ENCODE measurements at places on chromosomes 2 and 18.
A peak's percentile ranks its signal among the peaks of the same experiment; 100 is the strongest.

DNA sequence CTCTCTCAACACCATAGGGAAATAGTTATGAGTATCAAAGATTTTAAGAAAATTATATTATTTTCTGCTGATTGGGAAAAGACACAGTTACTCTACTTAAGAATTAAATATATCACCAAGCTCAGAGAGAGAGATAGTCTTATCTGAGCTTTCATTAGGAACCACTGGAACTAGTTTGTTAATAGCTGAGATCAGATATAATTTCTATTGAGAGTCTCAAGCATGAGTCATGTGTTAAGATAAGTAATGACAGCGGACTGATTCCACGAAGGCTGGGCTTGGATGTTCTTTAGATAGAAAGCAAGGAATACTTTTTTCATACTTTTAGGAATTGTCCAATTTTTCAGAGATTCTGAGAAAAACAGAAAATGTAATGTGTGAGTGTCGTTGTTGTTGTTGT lies 44.4 kb upstream of the RBM44 start:
- DNase-seq, result no peak

DNA sequence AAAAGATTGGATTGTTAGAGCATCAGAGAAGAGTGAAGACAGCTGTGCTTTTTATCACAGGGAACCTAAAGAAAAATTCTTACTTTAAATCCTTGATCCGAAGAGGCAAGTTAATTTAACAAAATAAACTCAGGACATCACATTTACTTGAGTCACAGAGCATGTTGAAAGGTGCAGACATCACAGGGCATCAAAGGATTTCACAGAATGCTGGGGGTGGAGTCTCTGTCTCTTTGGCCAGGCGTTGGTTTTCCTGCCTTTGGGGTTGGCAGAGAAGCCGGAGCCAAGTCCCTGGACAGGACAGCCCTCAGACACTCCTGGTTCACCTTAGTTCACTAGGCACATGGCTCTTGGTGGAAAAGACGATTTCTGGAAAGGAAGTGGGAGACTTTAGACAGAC lies 56.3 kb downstream of the SH3RF3 start:
- DNase-seq, result peak; percentile 69

- no peak for DNase-seq
These were observed 339.4 kb upstream of the TNP1 start for GRCh38 chr2:217199255-217199630.

DNA sequence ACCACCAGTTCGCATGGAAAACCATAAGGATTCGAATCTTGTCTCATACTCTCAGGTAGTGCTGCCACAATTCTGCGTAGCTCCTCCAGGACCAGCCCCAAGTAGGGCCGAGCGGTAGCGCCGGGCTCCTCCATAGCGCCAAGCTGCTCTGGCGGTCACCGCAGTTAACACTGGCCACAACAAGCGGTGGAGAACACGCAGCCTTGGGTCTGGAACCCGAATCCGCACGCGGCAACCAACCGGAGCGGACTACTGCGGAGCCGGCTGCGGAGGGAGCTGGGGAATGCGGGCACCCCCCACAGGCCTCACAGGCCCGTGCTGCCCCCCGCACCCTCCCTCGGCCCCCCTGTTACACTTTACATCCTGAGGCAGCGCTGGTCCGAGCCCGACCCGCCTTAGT lies 531.5 kb downstream of the STK39 start:
- DNase-seq, result no peak

- no peak for DNase-seq
These were observed 764.1 kb upstream of the NXPH2 start for GRCh38 chr2:139544186-139544851.

DNA sequence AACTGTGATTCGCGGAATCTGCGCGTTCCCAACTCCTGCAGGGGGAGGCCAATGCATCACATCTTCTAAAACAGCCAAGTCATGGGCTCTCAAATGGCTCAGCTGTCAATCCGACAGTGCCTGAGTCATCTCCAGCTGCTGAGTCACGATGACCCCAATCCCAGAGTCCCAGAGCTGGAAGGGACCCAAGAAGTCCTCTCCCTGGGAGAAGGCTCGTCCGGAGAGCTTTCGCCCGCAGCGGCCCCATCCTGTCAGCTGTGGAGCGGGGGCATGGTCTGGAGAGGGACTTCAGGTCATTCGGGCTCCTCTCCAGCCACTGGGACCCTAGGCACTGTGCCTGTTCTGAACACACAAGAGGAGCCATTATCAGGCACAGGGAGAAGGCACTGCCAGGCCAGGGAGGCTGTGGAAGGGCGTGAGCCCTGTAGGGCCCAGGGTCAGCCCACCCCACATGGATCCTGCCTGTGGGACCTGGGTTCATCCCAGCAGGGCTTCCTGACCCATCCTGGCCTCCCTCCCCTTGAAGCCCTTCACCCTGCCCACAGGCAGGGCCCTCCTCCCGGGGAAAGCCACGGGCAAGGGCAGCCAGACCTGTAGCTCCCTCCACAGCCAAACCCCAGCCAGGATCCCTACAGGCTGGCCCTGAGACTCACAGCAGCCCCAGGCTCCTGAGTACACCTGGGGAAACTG lies 47.6 kb upstream of the GPC1 start:
- DNase-seq, result peak; percentile 44

GRCh38 chr2:62506421-62506750 lies 391 bp upstream of the TMEM17 start:
- peak; percentile 29 for DNase-seq

DNA sequence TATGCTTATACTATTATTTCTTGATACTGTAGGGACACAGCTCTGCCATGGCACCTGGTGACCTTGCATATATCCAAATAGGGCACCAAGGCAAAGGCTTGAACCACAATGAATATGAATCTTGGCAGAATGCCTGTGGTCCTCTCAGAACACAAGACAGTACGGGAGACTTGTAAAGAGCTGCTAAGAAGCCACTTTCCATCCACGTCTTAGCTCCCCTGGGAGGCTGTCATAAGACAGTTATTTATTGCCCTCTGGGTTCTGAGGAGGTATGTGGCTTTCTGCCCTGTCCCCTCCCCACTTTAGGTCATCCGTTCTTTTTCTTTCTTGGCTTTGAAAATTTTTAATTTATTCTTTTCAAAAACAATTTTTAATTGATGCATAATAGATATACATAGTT lies 29.8 kb upstream of the MRPL33 start:
- no peak for DNase-seq

- DNase-seq, result no peak
These were observed 1.3 kb upstream of the BAZ2B start for GRCh38 chr2:159617646-159618045.

DNA sequence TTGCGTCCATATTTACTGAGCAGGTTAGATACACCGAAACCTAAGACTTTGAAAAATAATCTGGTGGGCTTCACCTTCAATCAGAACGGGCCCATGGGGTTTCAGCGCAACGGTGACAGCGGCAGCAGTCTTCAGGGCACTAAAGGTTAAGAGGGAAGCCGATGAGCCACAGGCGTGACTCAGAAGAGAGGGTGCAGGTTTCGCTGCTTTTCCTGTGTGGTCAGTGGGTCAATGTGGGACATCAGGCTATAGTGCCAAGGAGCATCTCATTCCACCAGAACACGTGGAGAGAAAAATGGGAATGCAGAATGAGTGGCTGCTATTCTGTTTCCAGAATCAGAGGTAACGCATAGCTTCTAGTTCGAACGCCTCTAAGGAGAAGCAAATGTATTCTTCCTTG lies 8.9 kb downstream of the PTGR3 start:
- DNase-seq, result no peak

DNA sequence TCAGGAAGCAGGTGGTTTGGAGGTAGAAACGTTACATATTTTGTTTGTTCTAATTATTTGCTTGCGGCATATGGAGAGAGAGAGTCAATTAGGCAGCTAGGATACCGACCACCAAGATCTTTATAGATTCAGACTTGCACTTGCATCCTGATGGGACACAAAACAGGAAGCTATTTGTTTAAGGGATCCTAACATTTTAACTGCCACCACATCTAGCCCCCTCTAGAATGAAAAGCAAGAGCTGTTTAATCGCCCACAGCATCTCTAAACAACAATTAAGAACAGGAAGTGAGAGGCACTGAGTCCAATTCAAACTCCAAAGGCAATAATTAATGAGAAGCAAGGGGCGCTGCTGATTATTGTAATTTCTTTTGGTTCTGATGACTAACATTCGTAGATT lies 182.0 kb upstream of the LINC00305 start:
- DNase-seq, result no peak

DNA sequence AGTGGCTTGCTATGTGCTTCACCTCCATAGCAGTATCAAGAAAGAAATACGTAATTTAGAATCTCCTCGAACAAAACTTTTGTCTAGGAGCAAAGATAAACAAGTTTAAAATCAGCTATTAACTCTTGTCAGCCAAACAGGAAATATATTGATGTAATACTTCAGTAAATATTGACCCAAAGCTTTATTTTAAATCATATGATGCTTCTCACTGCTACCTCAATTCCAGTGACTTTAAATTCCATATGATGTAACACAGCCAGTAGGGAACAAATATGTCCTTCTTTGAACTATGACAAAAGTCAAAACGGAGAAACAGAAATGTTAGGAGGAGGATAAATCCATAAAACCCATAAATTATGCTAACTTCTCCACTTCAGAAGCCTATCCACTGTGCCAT lies 7.2 kb downstream of the RNF103 start:
- no peak for DNase-seq

DNA sequence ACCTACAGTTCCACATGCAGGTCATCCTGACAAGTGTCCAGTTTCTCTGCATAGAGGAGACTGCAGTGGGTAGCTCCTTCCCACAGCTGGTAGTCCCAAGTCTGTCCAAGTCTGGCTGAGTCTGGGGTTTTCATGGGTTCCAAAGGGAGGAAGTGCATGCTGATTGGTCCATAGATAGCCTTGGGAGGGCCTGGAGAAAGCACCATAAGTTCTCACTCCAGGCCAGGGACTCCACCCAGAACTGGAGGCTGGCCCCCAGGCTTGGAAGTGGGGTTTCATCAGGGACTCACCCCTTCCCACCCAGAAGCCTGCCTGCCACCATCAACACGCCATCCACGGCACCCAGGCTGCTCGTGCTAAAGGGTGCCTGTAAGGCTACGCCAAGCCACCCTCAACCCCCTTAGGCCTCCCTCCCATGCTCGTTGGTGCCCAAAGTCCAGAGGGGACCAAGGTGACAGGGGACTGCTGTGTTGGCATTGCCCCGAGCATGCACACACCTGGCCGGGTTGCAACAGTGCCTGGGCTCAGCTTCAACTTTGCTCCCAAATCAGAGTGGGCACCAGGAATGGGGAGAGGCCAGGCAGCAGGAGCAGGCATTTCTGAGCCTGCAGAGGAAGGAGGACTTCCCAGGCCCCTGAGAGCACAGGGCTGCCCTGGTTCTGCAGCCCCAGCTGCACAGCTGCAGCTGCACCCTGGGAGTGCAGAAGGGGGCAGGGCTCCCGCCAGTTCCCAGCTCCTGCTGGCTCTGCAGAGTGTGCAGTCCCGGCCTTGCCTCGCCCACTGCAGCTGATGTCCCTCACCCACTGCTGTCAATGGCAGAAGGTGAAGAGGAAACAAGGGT lies 116.5 kb upstream of the MAP2 start:
- no peak for DNase-seq

- no peak for DNase-seq
These were observed 503.5 kb upstream of the ZEB2 start for GRCh38 chr2:145023334-145023934.

- no peak for DNase-seq
These were observed 655 bp downstream of the RND3 start for GRCh38 chr2:150486539-150487484.

- DNase-seq, result no peak
These were observed 523.3 kb upstream of the SYT4 start for GRCh38 chr18:43800584-43800983.

- no peak for DNase-seq
These were observed 305.5 kb upstream of the HDAC4 start for GRCh38 chr2:239706367-239706766.

GRCh38 chr2:226183550-226183949 lies 616.1 kb downstream of the IRS1 start:
- DNase-seq, result no peak

DNA sequence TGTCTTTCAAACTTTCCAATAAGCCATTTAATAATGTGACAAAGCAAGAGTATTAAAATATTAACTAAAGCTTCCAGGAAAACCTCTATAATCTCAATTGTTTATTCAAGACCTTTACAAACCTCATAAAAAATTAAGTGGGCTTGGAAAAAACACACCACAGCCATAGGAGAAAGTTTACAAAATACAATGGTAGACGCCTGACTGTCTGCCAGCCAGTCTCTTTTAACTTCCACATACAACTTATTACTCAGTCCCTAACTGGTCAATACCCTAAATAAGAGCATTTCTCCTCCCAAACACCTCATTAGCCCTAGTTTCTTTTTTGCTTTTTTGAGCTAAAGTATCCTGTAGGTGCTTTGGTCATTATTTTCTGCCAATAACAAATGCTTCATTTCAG lies 247.4 kb upstream of the CYP26B1 start:
- DNase-seq, result no peak

- DNase-seq, result no peak
These were observed 2.0 kb upstream of the GNLY start for GRCh38 chr2:85692039-85692645.

GRCh38 chr2:74101574-74102300 lies 46.0 kb downstream of the BOLA3 start:
- DNase-seq, result no peak

GRCh38 chr2:1286929-1287328 lies 126.3 kb upstream of the TPO start:
- no peak for DNase-seq

- DNase-seq, result no peak
These were observed 346.3 kb downstream of the LRATD1 start for GRCh38 chr2:14978845-14979244.

- no peak for DNase-seq
These were observed 511.0 kb upstream of the CDH7 start for GRCh38 chr18:65239787-65240186.

DNA sequence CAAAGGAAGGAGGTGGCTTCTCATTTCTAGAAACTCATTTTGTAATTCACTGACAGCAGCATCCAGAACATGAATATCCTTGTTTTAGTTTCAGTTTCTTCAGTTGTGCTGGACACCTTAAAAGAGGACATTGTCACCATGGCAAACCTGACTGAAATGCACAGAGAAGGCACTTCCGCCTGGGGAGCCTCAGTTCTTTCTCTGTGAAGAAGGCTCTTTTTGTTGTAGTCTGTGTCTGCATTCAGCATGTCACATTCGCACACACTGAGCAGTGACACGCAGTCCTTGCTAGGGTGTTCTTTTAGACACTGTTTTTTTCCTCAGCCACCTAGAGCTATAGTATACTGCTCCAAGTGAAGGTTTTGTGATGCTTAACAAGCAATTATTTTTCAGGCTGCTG lies 9.5 kb upstream of the RPRM start:
- DNase-seq, result no peak

All from epithelial cell of proximal tubule (primary cell).